ENCODE measurements at places on chromosomes 6 and 20.

DNA sequence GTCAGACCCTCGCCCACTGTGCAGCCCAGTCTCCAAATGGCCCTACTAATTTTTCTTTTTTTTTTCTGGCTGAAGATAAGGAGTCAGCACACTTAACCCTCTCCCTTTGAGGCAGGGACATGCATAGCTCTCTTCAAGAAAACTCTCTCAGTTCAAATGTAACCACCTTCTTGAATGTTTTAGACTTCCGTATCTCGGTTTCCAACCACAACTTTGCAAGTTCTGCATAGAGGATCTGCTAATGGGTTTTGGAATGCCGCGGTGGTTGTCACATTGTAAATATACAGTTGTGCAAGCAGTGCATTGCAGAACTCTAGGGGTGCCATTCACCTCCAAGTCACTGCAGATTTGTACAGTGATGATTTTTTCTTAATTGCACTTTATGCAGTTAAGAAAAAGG, 59.4 kb upstream of the SLC35B3 start:
- DNase-seq = no peak

DNA sequence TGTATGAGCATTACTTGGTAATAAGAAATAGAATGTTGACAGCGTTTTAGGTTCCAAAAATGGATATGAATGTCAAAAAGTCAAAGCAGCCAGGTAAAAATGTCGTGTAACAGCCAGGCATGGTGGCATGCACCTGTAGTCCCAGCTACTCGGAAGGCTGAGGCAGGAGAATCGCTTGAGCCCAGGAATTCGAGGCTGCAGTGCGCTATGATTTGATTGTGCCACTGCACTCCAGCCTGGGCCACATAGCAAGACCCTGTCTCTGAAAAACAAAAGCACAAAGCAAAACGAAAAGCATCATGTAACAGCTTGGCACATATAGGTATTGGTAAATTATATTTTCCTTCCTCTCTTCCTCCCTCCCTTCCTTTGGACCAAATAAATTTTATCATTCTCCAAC, 16.2 kb upstream of the FOXP4 start:
- no peak for DNase-seq

DNA sequence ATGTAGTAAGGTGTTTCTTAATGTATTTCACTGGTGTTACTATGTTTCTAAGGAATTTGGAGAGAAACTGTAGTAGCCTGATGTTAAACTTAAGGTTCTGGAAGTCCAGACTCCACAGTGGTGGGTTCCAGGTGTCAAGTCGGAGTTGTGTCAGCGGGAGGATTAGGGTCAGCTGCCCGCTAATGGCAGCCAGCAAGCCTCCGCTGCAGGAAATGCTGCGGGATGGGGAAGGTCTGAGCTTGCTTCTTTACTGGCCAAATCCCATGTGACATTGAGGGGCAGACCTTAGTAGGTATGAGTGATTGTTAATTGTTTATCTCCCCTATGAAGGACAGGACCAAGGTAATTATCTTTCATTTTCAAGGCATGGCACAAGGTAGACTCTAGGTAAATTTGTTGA, 3.7 kb upstream of the ARID1B start:
- no peak for DNase-seq

GRCh38 chr6:6599468-6599873, 11.0 kb downstream of the LY86 start:
- DNase-seq = peak; percentile 83

GRCh38 chr6:129679275-129679674, 30.7 kb downstream of the ARHGAP18 start:
- DNase-seq = no peak

- DNase-seq = no peak
Observed at GRCh38 chr20:2814076-2814475, 711 bp upstream of the C20orf141 start.

DNA sequence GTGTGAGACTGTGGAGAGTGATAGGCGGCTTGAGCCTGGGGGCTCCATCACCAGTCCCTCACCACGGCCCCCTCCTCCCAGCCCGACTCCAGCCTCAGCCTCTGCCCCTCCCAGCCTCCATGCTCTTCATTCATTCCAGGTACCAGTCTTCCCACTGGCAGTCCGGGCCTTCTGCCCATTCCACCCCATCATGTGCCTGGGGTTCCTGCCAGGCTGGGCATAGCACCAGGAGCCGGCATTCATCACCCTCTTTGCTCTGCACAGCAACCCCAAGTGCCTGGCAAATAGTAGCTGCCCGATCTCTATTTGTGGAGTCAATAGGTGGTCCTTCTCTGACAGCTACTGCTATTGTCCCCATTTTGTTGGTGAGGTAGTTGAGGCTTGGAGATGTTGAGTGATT, 39.6 kb upstream of the GTSF1L start:
- peak; percentile 76 for DNase-seq

- DNase-seq = no peak
Observed at GRCh38 chr6:85111481-85112011, 338.3 kb upstream of the NT5E start.

DNA sequence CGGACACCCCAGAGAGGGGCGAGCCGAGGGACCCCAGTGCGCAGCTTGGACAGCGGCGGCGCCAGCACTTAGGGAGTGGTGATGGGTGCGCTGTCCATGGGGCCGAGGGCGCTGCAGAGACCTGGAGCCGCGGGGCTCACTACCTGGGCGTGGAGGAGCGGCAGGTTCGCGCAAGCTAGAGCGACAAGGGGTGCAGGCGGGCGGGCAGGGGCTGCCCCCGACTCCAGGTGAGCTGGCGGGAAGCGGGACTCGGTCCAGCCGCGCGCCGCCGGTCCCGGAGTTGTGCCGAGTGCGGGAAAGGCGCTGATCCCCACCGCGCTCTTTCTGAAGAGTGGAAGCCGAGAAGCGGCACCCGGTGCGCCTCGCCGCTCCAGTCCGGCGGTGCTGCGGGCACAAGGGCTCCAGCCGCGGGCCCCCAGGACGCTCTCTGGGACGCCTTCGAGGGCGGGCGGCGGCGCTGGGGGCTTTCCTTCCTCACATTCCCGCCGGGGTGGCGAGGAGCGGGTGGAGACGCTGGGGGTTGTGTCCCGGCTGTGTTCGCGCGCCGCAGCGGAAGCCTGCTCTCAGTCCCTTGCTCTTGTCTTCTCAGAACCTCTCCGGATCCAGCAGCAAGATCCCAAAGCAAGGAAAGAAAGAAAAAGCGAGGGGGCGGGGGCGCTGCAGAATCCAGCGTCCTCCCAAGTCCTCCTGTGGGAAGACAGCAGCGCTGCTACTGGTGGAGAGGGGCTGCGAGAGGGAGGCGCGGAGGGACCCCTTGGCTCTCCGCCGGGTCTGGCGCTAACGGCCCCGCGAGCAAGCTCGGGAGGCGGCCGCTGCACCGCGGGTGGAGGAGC, at the start of gene B3GAT2:
TSS of gene B3GAT2 (minus strand) at position 610 of the 833 bp plus-strand sequence. CDS start 631 bp downstream, outside the sequence.
- DNase-seq = no peak

DNA sequence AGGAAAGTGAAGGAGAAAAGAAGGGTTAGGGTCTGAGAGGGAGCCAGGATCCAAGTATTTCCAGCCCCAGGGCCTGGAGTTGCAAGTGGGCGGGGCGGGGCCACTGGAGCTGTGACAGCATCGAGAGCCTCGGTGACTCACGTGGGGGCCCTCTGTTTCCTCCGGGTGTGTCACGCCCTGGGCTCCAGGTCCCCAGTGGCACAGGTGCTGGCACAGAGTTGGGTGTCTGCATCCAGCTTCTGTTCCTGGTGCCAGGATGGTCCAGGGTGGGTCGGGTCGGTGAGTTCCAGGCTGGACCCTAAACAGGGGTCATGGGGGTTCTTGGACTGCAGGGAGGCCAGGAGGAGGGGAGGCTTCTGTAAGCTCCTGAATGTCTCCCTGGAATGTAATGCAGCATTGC, 16.7 kb downstream of the RAET1L start:
- no peak for DNase-seq

DNA sequence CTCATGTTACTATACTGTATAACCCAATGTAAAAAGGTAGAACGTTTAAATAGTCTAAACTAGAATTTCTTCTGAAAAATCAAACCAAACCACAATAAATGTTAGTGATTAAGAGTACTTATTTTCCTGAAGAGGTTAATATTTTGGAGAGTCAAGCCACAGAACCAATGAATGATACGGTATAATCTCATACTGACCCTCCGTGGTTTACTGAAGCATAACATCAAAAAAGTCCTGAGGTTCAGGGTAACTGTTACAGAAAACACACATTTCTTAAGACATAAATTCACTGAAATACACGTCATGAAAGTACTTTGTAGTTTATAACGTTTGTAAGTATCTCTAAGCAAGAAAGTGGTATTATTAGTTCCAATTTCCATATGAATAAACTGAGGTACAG, 28.9 kb downstream of the ESF1 start:
- no peak for DNase-seq

DNA sequence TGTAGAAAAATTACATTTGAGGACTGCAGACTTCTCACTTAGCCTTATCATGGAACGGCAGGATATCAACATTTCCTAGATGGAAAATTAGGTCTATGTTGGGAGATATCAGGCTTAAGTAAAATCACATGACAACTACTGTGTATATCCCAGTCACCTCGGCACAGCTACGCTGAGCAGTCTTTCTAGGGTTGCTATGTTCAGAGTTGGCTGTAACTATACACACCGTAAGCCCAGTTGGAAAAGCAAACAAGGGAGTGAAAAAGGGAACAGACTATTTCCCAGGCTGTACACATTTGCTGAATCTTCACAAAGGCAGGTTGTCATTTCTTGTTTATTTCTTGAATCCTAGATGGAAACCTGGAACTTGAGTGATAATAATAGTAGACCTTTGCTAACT, 80.7 kb upstream of the PTPRK start:
- no peak for DNase-seq

GRCh38 chr20:4326195-4327065, 311.1 kb upstream of the RNF24 start:
- DNase-seq = no peak

GRCh38 chr20:20373091-20373571, 5.2 kb downstream of the INSM1 start:
- no peak for DNase-seq

DNA sequence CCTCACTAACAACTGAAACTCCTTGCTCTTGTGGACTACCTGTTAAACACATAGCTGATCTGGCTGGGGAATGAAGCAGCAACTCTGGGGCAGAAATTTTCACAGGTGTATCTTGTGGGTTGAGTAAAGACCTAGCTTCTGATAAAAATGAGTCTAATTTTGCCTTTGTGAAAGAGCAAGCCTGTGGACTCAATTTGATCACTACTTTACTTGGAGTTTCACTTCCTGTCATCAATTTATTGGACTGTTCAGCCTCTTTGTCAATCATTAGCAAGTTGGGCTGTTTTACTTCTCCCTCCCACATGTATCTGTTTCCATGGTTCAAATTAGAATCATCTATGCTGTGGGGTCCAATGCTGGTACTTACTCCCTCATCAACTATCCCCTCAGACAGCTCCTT, 29.6 kb upstream of the CRIP3 start:
- no peak for DNase-seq

DNA sequence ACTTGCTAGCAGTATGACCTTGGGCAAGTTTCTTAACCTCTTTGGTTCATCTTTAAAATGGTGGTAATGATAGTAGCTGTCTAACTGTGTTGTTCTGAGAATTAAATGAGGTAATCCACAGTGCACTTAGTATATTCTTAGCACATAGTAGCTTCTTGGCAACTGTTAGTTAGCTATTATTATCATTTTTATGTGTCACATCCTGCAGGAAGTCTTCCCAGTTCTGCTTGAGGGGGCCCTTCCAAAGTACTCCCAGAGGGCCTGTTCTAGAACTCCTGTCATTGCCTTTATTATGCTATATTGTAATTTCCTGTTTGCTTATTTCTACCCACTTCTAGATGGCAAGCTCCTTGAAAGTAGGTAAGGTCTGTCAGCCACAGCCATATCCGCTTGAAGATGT, 30.6 kb downstream of the ANKS1A start:
- DNase-seq = no peak

GRCh38 chr6:24788031-24788665, 10.6 kb downstream of the ARMH2 start:
- no peak for DNase-seq

DNA sequence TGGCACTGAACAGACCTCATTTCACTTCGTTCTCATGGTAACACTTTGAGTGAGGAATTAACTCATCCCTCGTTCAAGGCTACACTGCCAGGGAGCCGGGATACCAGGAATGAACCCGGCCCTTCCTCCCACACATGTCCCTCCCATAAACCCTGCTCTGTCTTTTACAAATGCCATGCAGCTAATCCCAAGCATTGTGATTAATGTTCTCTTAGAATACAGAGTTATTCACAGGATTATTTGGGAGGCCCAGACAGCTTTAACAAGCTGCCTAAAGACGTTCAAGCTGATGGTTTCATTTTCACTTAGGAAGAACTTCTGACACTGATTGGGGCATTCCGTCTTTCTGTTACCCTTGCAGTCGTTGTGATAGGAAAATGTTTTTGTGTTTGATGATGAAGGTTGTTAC, 42.5 kb upstream of the CD83 start:
- peak; percentile 62 for DNase-seq

- no peak for DNase-seq
Observed at GRCh38 chr6:72035486-72035885, 149.1 kb downstream of the RIMS1 start.

GRCh38 chr6:168641446-168641845, 200.5 kb downstream of the SMOC2 start:
- DNase-seq = no peak
